ENCODE measurements at places on chromosomes 13 and 19.

DNA sequence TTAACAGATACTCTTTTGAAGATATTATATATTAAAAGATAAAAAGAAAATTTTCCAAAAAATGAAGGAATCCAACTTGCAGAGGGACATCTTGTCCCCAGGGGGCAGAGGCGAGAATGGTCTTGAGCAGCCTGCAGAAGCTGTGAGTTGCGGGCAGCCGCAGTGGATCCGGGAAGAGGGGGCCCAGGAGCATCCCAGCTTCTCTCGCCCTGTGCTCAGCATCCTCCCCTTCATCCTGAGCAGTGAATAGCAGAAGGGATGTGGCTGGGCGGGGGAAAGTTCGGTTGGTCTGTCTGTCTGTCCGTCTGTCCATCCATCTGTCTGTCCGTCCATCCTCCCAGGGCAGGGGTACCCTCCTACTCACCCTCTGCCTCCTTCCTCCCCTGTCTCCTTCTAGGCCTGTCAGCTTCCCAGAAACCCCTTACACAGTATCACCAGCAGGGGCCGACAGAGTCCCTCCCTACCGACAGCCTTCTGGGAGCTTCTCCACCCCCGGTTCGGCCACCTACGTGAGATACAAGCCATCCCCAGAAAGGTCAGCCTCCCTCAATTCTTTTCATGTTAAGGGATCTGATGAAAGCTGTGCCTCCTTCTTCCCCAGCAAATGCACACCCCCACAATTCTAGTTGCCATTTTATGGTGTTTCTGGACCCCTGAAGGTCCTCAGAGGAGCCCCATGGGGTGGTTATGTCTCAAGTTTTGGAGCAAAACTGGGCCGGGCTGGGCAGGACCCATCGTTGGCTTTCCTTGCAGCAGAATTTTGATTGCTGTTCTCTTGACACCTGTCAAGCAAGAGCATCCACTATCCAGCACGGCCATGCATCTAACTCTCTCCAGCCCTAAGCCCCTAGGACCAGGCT is 81.6 kb downstream of the DPF1 start:
- peak; percentile 65 for DNase-seq

DNA sequence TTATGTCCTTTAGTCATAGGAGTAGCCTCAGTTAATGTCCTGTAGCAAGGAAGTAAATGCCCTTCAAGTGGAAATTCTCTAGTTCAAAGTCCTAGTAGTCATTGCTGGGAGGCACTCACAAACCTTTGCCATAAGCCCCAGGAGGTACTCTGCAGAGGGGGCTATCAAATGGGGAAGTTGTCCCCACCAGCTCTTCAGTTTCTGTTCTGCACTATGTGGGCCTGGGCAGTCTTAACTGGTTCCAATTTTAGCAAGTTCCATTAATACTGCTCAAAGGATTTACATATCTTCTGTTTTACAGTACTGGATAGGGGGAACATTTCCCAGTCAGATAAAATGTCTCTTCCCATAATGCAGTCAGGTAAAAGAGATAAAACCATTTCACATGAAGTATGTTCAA is 101.3 kb downstream of the B3GLCT start:
- no peak for DNase-seq

- DNase-seq, result no peak
These were observed 125.0 kb downstream of the STK24 start for GRCh38 chr13:98451676-98452470.

- no peak for DNase-seq
These were observed 122.2 kb downstream of the KDM4B start for GRCh38 chr19:5091018-5091683.

- no peak for DNase-seq
These were observed 9.6 kb downstream of the CHERP start for GRCh38 chr19:16532440-16533234.

GRCh38 chr13:42561752-42562467 is 12.0 kb upstream of the TNFSF11 start:
- DNase-seq, result no peak

GRCh38 chr13:33472446-33472845 is 186.9 kb upstream of the STARD13 start:
- DNase-seq, result no peak

DNA sequence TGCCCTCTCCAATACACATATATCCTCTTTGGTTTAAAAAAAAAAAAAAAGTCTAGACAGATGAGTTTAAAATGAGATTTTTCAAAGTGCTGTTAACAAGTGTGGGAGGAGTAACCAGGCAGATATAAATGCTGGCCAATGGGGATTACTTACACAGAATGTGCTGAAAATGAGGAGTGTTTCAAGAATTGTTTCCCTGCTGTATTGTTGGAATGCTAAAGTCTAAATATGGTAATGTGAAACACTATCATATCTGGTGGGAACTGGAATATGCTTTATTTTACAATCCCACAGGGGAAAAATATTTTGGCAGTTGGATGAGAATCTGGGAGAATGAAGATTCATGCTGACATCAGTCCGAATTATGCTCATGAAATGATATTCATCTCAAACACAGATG is 250.7 kb downstream of the DCT start:
- DNase-seq, result no peak

DNA sequence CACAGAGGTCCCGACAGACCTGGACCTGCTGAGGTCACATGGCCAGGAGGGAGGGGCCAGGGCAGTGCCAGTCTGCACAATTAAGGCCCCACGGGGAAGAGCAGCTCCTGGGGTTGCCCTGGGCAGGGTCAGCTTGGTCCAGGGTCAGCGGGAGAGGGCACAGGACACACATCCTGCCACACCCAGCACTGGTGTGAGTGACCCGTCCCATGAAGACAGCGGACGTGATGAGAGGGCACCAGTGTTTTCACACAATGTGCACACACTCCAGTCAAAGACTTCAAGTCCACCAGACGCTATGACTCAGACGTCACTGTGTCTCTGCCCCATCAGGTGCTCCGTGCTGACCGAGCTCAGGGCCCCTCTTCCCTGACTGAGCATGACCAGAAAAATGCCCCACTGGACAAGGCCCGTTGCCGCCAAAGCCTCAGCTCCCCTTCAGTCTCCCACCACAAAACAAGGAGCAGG is 4.2 kb downstream of the TMEM259 start:
- no peak for DNase-seq

GRCh38 chr13:34816908-34817665 is 125.0 kb upstream of the NBEA start:
- no peak for DNase-seq

GRCh38 chr13:40446365-40446764 is 220.1 kb downstream of the FOXO1 start:
- no peak for DNase-seq

DNA sequence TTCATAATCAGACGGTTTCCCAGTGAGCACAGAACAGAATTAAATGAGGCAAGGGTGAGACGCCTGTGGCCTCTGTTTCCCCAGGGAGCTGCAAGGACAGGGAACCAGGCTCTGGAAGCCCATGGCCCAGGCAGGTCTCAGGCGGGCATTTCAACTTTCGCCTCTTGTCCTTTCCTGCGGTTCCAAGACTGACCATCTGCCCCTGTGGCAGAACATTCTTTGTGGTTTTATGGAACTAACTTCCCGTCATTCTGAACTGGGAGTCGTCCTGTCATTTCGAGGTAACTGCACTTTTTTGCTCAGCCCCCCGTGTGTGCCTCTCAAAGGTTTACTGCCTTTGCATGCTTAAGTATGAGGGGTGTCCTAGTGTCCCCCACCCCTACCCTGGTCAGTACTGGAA is 70.9 kb downstream of the KL start:
- DNase-seq, result no peak

DNA sequence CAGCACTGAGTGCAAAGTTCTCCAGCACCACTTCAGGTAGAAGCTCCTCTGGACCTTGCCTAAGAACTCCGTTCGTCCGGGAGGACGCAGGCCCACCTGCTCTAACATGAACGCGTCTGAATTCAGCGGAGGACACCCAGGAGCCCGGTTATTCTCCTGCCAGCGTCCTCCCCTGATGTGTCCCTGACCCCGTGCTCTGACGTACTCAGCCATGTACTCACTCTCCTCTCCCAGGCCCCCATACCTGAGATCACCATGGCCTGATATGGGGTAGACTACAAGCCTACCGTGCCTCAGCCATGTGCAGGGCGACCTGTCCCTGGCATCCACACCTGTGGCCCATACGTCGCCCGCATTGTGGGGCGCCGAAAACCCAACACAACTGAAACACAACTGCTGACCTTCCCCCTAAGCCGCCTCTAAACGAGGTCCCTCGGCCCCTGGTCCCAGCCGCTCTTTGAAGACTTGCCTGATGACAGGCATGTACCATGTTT is 744 bp upstream of the ZNF584 start:
- DNase-seq, result no peak

- peak; percentile 48 for DNase-seq
These were observed 5.3 kb upstream of the PROZ start for GRCh38 chr13:113152984-113153809.

- no peak for DNase-seq
These were observed 191.6 kb downstream of the SHISA2 start for GRCh38 chr13:25860265-25860664.

DNA sequence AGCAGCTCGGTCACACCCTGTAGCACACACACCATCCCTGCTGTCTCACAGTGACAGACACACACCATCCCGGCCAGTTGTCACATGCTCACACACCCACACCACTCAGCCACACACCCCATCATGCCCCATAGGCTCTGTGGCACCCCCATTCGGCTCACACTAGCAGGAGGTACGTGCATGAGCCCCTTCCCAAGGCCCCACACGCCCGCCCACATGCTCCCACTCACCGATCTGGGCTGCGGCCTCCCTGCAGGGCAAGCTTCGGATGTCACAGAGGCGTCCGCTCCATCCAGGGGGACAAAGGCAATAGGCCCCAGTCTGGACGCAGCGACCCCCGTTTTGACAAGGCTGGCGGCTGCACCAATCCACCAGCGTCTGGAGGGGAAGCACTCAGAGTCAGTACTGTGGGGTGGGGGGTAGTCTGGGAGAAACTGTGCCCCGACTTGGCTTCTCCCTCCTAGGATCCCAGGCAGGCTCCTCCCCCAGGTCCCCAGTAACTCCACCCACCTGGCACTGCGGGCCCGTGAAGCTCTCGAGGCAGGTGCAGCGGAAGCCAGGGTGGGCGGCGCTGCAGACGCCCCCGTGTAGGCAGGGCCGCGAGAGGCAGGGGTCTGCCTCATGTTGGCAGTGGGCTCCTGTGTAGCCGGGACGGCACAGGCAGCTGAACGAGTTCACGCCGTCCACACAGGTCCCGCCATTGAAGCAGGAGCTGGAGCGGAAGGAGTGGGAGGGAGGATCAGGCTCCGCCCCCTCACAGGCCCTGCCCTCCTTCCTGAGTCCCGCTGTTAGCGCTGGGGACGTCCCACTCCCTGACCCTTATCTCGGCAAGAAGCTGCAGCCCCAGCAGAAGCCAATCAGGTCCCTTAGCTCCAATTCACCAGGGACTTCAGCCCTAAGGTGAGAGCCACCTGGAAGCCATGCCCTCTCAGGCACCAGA is 20.1 kb downstream of the NOTCH3 start:
- no peak for DNase-seq

- no peak for DNase-seq
These were observed 359.3 kb downstream of the TDRD3 start for GRCh38 chr13:60756306-60756705.

DNA sequence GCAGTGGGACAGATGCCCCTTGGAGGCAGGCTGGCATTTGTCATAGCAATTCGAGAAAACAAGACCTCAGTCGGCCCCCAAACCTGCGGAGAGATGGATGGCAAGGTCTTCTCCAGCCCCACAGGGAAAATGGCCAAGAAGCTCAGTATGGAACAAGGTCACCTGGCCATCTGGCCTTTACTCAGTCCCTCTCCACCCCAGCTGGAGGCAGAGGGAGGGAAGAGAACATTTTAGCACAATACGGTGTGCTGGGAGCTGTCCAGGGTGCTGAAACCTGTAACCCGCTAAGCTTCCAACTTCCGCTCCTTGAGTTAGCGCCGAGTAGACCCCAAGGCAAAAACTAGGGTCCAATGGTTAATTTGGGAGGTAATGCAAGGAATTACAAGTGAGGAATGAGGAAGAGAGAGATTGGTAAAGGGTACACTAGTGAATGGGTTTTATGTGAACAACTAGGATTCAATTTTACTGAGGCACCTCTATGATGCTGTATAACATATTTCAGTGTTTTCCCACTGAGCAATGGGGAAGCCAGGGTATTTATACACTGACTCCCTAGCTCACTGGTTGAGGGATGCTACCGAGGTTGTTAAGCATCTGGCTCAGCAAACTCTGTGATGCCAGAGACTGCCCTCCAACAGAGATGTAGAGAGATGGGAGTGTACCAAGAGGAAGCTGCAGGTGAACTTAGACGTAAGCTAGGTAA is 64.3 kb downstream of the CACNA1A start:
- no peak for DNase-seq

- no peak for DNase-seq
These were observed 583.1 kb downstream of the EFNB2 start for GRCh38 chr13:105952233-105952972.

GRCh38 chr13:32669030-32669646 is 82.9 kb downstream of the PDS5B start:
- no peak for DNase-seq

GRCh38 chr13:113724780-113725315 is 34.2 kb upstream of the TMEM255B start:
- peak; percentile 70 for DNase-seq

DNA sequence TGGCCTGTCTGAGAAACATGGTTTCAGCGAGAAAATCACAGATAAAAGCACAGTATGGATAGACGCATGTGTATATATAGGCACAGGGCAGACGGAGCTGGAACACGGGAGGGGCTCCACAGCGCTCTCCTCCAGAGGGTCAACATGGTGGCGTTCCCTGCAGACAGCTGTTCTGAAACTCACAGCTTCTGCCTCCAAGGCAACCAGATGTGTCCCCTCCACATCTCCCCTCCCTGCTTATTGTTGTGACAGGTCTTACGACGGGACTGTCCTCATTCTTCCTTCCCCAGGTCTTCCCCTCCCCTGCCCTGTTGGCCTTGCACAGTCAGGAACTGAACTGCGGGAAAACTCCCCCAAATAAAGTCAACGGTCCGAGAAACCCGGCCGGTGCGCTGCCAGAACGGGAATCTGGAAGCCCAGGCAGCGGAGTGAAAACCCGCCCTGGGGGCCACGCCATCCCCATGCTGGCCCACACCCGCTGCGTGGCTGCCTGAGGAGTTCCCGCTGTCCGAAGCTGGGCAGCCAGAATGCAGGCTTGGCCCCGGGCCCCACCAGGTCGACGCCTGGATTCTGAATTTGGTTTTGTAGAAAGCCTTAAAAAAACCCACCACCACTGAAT is 2.6 kb upstream of the TIMM13 start:
- DNase-seq, result no peak

GRCh38 chr13:41133951-41134350 is 1.3 kb upstream of the KBTBD6 start:
- DNase-seq, result no peak

GRCh38 chr13:62119739-62120700 is 704.4 kb upstream of the PCDH20 start:
- DNase-seq, result peak; percentile 12

DNA sequence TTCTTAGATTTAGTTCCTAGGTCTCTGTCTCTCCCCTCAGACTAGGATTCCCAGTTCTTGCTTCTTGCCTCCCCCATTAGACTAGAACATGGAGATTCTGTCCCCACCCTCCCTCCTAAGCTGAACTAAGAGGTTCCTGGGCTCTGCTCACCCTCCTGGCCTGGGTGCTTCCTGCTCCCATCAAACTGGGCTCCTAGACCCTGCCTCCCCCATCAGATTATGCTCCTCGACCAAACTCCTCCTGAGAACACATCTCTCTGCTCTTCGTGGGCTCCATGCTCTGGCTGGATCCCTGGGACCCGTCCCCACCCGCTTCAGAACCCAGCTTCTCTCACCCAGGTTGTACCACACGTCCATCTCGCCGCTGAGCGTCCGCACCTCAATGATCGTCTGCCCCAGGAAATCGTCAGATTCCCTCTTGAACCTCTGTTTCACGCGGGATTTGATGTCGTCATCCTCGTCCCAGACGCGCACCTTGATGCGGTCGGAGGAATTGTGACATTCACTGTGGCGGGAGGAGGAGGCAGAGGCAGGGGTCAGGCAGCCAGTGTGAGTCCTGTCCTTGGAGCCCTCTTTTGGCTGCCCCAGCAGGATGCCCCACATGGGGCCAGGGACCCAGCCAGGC is 42.7 kb downstream of the UNC13A start:
- no peak for DNase-seq
